Hematopoietic multipotent progenitor cell (in vitro differentiated cells): ENCODE measurements at places on chromosomes 7 and 10. TPM values are rescaled to one million over a fixed set of nuclear protein-coding genes. Genes with fewer than 3 reads are reported as not detected.

Gene CALML3
- total RNA-seq, result not detected

- DNase-seq, result no peak
Observed at GRCh38 chr10:51718804-51719291, 19.5 kb upstream of the CSTF2T start.

GRCh38 chr10:64209561-64209960, 688.4 kb downstream of the REEP3 start:
- no peak for DNase-seq

- peak; percentile 49 for DNase-seq
Observed at GRCh38 chr7:15236952-15237351, 324.9 kb downstream of the AGMO start.

DNA sequence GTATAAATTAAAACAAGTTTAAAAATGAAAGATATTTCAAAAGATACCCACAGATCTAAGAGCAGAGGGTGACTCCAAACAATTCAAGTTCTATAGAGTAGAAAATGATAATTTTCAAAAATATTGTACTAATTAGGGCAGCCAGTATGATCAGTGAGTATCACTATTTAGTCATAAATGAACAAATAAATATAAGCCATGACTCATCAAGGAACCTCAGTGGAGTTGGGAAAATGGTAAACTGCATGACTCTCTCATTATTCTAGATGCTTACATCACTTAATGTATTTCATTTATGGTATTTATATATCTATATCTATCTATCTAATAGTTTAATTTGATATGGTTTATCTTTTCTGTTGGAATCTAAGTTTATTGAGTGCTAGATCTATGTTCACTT, 94.3 kb downstream of the THSD7A start:
- no peak for DNase-seq

- no peak for DNase-seq
Observed at GRCh38 chr10:88045656-88046415, 182.4 kb downstream of the PTEN start.

DNA sequence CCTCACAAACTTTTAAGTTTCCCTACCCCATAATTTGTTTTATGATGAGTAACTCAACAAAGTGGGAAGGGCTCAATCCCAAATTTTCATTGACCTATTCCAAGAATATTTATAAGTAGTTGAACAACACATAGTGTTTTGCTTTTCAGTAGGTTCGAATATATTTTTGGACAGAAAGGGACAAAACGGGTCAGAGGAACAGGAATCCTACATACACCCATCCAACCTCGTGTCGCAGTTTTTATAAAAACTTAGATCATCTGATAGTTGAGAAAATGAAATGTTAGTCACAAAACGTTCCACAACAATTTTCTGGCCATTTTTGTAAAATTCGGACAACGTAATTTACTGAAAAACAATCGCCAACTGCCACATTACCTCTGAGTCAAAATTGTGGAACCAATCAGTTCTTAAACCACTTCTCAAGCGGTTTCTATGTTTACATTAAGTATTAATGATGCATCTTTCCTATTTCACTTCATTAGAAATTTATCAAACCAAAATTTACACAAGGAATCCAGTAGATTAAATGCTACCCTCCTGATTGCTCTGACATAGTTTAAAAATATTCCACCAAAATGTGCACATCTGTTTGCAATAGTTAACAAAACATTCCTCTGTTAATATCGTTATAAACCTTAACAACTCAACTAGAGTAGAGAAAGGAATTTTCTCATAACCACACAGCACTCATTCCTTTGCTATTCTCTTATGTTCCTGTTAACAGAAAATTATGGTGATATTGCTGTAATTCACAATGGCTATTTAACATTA, 6.3 kb downstream of the WNT16 start:
- DNase-seq, result no peak

Gene SEMA3A
- under 0.01 TPM for total RNA-seq

DNA sequence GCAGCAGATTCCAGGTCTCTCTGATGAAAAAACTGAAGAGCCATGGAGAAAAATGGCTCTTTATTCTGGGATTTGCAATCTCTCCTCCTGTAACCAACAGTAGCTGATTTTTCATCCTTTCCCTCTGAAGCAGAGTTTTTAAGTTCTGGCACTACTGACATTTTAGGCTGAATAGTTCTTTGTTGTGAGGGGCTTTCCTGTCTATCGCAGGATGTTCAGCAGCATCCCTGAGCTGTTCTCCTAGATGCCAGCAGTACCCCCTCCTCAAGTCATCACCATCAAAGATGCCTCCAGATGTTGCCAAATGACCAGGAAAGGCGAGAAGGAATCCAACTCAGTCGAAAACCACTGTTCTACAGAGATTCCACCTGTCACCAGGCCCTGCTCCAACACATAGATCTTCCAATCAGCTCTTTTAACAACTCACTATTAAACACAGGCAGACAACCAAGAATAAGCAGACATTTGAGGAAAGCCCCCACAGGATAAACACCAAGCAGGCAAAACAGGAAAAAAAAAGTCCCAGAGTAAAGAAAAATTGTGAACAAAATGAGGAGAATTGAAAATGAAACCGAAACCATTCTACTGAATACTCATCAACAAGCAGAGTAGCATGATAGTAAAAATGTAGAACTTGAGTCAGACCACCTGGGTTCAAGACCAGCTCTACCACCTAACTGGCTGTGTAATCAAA, 124.8 kb downstream of the MPP7 start:
- DNase-seq, result peak; percentile 17

- DNase-seq, result no peak
Observed at GRCh38 chr7:117015258-117016184, 62.2 kb downstream of the ST7 start.
